ENCODE measurements at places on chromosomes 4 and X.

- no peak for DNase-seq
Measured at GRCh38 chrX:19785647-19786046, 101.8 kb downstream of the SH3KBP1 start.

DNA sequence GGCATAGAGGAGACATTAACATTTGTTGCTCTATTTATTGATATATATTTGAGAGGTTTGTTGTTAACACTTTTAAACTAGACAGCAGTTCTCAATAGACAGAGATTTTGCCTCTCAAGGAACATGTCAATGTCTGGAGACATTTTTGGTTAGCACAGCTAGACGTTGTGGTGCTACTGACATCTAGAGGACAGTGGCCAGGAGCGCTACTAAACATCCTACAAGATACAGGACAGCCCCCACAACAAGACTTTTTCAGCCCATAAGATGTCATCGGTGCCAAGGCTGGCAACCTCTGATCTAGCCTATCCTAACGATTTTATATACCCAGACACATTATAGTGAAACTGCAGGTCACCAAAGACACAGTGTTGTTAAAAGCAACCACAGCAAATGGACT lies 18.4 kb upstream of the CTSO start:
- no peak for DNase-seq

- DNase-seq, result no peak
Measured at GRCh38 chr4:120683897-120684540, 238.5 kb downstream of the PRDM5 start.

- DNase-seq, result no peak
Measured at GRCh38 chrX:150228431-150228830, 134.7 kb upstream of the MAMLD1 start.

GRCh38 chr4:150923945-150924344 lies 91.1 kb downstream of the LRBA start:
- DNase-seq, result no peak

- peak; percentile 86 for DNase-seq
Measured at GRCh38 chr4:22237155-22237751, 278.6 kb downstream of the ADGRA3 start.

DNA sequence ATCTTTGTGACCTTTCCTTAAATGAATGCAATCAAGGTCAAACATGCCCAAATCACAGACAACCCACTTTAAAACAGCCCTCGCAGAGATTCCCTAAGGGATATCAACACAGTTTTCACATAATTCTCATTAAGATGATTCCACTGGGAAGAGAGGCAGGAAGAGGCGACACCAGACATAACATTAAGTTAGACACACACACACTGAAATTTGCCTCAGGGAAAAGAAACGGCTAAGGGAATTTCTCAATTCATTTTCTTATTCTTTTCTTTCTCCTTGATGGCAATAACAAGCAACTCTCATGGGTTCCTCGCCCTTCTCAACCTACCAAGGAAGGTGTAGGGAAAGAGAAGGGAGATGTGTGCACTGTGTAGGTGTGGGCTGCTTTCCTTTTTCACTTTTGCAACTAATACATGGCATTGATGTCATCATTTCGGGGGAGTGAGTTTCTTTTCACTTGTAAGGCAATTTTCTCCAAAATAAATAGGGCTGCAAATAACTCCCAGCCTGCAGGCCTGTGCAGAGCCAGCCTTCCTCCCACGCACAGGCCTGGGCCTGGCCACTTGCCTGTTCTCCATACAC lies 41.4 kb downstream of the SOD3 start:
- no peak for DNase-seq

DNA sequence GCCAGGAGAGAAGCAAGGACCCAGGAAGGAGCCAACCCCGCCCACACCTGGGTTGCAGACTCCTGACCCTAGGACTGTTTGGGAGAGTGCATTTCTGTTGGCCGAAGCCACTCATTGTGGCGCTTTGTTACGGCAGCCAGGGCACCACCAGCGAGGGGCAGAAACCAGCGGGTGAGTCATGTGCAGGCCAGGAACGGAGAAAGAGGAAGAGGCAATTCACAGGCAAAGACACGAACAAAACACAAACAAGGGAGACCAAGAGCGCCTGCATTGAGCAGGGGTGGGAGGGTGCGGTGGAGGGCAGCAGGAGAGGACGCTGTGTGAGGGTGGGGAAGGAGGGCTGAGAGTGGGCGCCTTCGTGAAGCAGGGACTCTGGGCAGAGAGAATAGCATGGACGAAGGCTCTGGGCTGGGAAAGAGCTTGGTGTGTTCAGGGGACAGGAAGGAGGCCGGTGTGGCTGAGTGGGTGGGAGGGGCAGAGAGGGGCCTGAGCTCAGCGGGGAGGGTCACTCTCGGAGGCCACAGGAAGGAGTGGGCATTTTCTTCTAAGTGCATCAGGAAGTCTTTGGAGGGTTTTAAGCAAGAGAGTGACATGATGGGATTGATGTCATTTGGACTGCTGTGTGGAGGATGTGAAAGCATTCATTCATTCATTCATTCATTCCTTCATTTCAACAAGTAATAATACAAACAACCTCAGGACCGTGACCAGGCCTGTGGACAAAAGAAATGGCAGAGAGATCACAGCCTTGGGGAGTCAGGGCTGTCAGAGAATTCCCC lies 12.2 kb upstream of the WFS1 start:
- no peak for DNase-seq

GRCh38 chr4:101020956-101021355 lies 326.4 kb downstream of the PPP3CA start:
- no peak for DNase-seq

DNA sequence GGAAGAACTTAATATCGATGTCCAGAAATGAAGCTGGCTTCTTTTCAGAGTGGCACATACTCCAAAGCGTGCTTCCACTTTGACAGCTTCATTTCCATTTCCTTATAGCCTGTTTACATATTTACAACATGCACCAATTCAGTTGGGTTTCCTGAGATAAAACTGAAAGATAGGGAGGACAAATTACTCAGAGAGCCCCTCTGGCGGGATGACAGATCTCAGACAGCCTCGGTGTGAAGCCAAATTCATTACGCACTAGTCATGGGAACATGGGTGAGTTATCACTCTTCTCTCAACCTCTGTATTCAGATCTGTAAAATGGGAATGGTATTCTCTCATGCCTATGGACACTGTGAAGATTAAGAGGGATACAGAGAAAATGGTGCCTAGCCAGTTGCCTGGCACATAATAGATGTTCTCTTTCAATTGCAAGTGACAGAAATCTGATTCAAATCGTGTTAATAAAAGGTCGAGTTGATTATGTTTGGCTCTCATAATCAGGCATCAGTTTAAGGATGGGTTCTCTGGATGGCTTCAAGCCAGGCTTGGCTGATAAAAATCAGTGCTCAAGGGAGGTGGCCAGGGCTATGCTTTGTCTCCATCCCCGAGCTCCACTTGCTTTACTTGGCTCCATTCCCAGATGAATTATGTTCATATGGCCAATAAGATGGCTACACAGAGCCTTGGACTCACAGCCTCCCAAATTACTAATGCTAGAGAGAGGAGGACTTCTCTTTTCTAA lies 132.2 kb upstream of the C1QTNF7 start:
- no peak for DNase-seq

DNA sequence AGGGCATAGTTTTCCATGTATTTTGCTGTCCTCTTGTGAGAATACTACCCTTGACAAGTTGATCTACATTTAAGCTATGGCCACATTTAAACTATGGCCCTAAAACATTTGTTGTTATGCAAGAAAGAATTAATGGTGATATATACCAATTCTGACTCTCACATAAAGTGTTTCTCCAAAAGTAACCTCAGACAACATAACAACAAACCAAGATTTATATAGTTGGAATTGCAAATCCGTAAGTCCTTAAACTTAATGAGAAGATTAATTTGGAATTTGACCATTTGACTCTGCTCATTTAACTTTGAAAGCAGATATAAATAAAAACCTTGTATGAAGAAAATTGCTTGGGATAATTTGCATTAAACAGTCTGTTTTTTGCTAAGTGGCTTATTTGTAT lies 38.9 kb downstream of the RUFY3 start:
- no peak for DNase-seq

DNA sequence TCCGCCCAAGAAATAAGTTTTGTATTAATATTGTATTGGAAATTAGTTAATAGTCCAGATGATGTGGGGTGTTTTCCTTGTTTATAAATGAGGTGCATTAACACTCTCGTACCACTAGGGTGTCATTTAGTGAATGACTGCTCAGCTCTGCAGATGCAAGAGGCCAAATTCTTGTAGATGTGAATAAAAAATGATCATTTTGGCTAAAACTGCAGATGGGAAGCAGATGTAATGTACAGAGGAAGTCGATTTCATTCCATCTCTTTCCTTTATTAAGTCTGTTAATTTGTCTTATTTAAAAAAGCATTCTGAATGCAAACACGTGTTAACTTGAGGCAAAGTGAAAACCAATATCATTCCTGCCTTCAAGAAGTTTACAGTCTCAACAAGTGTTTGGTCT lies 108.1 kb downstream of the DHX15 start:
- DNase-seq, result no peak

- no peak for DNase-seq
Measured at GRCh38 chr4:128241425-128241913, 46.1 kb downstream of the PGRMC2 start.

- no peak for DNase-seq
Measured at GRCh38 chr4:138828926-138829325, 186.7 kb upstream of the NOCT start.

- no peak for DNase-seq
Measured at GRCh38 chr4:99651016-99651769, 6.4 kb downstream of the C4orf54 start.

GRCh38 chr4:15186149-15186548 lies 183.9 kb downstream of the CPEB2 start:
- DNase-seq, result no peak

DNA sequence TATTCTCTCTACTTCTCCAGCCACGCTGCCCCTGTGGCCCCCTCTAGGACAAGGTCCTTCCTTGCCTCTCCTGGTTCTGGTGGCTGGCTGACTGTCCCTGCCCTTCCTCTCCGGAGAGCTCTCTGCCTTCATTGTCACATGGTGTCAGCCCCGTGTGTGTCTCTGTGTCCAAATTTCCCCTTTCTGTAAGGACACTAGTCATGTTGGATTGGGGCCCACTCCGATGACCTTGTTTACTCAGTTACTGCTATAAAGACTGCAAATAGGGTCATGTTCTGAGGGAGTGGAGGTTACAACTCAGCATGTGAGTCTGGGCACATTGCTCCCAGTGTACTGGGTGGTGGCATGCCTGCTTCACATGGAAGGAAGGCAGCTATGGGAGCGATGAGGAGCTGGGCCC lies 129.5 kb upstream of the PSAPL1 start:
- DNase-seq, result no peak

- no peak for DNase-seq
Measured at GRCh38 chr4:185246453-185246852, 37.1 kb downstream of the SNX25 start.

DNA sequence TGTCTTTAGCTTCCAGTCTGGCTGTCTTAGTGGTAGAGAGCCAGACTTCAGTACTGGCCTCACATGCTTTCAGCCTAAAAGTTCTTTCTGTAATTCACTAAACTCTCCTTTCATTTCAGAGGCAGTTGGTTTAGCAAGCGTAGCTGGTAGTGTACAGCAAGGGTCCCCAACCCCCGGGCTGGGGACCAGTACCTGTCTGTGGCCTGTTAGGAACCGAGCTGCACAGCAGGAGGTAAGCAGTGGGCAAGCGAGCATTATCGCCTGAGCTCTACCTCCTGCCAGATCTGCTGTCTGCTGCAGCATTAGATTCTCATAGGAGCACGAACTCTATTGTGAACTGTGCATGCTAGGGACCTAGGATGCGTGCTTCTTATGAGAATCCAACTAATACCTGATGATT lies 72.0 kb downstream of the QRFPR start:
- no peak for DNase-seq

- DNase-seq, result peak; percentile 85
Measured at GRCh38 chr4:184343502-184344177, 126.0 kb upstream of the ENPP6 start.

DNA sequence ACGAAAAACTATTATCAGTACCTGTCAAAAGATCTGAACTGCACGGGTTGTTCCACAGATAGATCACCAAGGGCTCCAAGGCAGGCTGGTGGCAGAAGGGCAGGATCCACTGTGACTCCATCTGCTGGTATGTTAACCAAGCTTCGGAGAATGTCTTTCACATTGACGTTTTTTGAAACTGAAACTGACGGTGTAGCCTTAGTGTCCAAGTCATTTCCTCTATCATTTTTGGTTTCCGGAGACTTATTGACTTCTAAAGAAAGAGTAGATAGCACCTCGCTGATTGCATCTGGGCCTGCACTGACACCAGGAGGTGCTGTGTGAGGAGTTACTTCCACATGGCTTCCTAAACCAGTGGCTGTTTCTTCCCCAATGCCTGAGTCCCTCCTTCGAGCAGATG lies 186.9 kb downstream of the LRBA start:
- peak; percentile 19 for DNase-seq

DNA sequence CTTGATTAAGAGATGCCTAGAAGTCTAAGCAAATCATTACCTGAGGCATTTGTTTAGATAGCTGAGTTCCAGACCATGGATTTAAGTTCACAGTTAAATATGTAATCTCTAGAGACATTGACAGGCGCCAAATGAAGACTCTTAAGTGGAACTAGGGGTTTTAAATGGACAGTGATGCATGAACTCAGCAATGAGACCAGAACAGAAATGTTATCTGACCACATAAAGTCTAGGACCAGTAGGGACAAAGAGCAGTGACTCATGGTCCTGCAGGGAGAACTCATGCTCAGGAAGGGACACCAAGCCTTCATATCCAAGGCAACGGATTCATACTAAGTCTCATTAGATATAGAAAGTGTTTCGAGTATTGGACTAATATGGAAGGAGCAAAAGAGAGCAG lies 152.3 kb downstream of the PPARGC1A start:
- no peak for DNase-seq

DNA sequence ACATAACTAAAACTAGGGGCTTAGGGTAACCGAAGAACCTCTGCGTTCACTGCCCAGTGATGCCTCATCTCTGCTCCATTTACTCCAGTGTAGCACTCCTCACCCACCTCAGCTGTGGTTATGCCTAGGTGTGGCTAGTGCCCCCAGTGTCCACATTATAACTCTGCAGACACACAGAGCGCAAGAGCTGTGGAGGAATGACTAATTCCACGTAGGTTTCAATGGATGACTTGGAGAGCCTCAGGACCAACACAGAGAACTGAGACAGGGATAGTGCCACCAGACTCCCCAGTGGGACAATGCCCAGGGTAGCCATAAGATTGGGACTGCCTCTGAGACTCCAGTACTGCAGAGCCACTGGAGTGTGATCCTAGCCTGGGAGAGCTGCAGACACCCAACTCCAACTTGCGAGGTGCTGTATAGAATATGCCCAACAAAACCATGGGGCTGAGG lies 542.4 kb upstream of the DIPK2B start:
- DNase-seq, result no peak

DNA sequence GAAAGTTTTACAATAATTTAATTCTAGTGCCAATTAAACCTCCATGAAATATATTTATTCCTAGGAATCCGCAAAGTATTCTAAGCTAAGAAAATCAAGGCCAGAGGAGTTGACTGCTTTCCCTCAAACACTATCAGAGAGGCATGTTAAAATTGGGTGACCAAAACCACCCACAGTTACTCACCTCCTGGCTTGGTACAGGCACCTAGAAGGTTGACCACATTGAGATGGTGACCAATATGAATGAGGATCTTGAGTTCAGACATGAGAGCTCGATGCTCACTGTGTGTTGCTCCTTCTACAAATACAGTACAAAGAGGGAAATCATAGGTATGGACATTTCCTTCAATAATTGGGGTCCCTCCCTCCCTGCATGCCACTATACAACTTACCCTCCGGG lies 29.4 kb downstream of the KDR start:
- DNase-seq, result no peak
